Left hindlimb (tissue), 1 donor: ENCODE measurements at places on chromosomes 16 and 17.

DNA sequence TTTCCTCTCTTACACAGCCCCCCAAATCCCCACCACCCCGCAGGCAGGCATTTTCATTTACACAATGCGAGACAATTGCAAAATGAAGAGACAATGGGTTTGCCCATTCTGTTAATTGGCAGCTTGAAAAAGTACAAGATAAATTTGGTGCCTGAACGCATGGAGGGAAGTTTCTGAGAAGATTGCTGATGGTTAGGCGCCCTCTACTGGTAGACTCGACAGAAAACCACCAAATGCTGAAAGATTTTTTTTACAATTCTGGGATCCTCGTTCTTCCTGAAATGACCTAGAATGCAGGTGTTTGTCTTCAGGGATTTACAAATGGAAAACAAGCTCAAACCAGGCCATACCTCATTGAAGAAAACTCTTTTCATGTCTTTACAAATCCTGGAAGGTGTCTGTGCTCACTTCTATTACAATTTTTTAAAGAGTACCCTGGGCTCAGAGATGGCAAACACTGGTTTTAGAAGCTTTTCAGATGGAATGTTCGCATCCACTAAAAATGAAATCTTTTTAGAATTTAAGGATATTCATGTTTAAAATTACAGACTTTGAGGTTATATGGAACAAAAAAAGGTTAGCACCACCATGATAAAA is 338.5 kb downstream of the PMP22 start:
- DNase-seq: peak; percentile 50

DNA sequence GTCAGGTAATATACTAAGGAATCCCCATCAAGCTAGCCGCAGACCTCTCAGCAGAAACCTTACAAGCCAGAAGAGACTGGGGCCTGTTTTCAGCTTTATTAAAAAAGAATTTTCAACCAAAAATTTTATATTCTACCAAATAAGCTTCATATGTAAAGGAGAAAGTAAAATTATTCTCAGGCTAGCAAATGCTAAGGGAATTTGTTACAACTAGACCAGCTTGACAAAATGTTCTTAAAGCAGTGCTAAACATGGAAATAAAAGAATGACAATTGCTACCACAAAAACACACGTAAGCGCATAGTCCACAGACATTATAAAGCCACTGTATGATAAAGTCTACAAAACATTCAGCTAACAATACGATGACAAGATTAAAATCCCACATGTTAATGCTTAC is 449.4 kb upstream of the MON1B start:
- no peak for DNase-seq

DNA sequence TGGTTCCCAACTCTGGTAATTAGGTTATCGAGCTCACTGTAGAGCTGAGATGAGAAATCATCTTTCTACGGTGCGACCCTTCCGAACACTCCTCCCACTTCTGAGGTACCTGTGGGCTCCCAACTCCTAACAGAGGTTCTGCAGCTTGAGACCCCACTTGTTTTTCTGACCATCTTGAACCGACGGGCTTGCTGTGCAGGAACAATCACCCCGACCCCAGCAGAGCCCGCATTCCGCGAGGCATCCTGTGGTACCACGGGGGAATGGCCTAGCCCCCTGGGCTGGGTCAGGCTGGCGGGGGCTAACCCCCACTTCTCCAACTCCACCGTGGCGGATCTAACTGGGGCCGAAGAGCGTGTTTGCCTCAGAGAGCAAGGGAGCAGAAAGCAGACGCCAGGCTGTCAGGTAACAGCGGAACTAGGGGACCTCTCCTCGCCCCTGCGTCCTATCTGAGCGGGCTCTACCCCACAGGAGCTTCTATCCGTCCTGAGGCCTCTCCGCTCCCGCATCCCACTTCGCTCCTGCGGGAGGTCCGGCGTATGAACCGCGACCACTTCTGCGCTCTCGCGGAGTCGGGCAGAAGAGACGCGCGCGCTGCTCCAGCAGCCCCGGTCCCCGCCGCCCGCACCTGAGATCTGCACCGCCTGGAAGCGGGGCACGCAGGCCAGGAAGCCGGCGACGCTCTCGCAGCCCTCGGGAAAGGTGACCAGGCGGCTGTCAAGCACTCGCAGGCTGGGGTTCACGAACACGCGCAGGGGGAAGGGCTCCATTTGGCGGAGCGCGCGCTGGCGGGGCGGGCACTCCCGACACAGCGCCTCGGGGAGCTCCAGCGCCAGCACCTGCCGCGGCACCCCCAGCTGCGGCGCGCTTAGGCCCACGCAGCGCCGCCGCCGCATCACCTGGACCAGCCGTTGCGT is 761 bp downstream of the PDF start:
- DNase-seq: peak; percentile 57

DNA sequence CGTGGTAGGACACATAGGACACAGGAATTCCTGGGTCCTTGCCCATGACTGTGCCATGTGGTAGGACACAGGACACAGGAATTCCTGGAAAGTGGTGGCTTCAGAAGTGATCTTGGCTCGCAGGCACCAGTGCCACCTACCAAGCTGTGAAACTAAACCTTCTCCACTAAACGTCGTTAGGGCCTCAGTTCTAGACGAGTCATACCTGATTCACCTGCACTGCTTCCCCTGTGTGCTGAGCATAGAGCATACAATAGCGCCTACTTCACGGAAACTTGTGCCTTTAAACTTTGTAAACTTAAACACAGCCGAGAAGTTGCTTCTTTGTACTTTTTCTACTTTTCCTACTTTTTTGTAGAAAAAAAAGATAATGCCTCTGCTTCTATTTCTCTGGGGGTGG is 4.8 kb downstream of the SOX8 start:
- DNase-seq: no peak

- DNase-seq: no peak
Measured at GRCh38 chr16:6364846-6365245, 967.8 kb upstream of the RBFOX1 start.

- DNase-seq: no peak
Measured at GRCh38 chr17:8016632-8017424, 14.4 kb downstream of the GUCY2D start.
